ENCODE measurements at places on chromosomes 12 and 14. TPM values are rescaled to one million over a fixed set of nuclear protein-coding genes. Genes with fewer than 3 reads are reported as not detected.

- no peak for DNase-seq
These were observed 58.6 kb downstream of the KCNA5 start for GRCh38 chr12:5102261-5102789.

- no peak for DNase-seq
These were observed 429.0 kb downstream of the LRIG3 start for GRCh38 chr12:58491306-58491705.

GRCh38 chr12:120039711-120040110 lies 50.7 kb downstream of the BICDL1 start:
- DNase-seq: no peak

- DNase-seq: no peak
These were observed 36.0 kb downstream of the PRB3 start for GRCh38 chr12:11233532-11233931.

DNA sequence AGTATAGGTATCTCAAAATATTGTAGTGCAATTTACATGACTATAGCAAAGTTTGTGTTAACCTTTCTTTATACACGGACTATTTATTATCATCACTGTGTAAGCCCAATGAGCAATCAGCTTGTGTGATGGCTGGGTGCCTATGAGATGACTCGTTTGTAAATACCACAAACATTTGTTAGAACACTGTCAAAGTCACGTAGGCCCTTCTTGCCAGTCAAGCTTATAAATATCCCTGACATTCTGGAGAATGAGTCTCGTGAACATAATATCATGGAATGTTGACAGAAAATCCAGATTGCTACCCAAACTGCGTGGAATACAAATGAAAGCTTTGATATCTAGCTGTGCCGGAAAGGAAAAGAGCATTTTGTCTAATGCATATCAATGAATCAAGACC lies 648.3 kb upstream of the MDGA2 start:
- no peak for DNase-seq

- DNase-seq: peak; percentile 55
These were observed 1030.4 kb downstream of the TMEM121 start for GRCh38 chr14:106556665-106557289.

- no peak for DNase-seq
These were observed 18.2 kb downstream of the BICDL1 start for GRCh38 chr12:120007272-120007671.

Gene CCDC197
- total RNA-seq: not detected

Gene ARL1
- total RNA-seq: 46.6 TPM
